ENCODE measurements at places on chromosomes 13 and 19. TPM values are rescaled to one million over a fixed set of nuclear protein-coding genes. Genes with fewer than 3 reads are reported as not detected.

GRCh38 chr19:2039959-2040646 is 10.9 kb downstream of the MKNK2 start:
- H3K27ac ChIP-seq: no peak overlapping the region
- no peak for DNase-seq
- H3K4me3 ChIP-seq: no peak overlapping the region

DNA sequence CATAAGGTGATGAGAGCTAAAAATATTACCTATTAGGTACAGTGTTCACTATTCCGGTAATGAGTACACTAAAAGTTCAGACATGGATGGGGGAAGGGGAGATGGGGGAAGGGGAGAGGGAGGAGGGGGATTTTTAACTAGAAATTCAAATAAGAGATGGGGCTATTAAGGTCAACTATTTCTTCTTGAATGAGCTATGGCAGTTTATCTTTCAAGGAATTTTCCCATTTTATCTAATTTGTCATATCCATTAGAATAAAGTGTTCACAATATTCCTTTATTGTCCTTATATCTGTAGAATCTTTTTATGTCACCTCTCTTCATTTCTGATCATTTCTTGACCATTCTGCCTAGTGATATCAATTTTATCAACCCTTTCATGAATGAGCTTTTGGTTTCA is 362.4 kb downstream of the SUCLA2 start:
- no peaks in the 10 kb centered on the region for H3K36me3 ChIP-seq
- H3K27me3 ChIP-seq: no peaks in the 10 kb centered on the region
- no peak overlapping the region for H3K27ac ChIP-seq
- H3K4me3 ChIP-seq: no peak overlapping the region
- no peaks in the 10 kb centered on the region for H3K4me1 ChIP-seq

DNA sequence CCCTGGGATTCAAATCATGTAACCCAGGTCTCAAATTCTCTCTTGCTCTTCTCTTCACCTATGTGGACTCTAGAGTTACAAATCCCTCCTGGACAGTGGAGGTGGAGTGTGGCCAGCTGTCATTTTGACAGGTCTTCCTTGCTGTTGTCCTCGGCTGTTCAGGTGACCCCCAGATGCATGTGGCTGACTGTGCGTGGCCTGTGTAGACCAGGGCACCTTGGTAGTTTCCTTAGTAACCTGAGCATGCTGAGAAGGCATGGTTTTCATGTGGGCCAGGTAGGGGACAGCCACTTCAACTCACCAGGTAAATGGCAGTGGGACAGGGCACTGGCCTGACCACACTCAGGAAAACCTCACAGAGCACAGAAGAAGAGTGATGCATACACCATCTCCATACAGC is 155.0 kb upstream of the TSHZ3 start:
- H3K27ac ChIP-seq: no peak overlapping the region
- H3K36me3 ChIP-seq: no peaks in the 10 kb centered on the region
- no peaks in the 10 kb centered on the region for H3K4me1 ChIP-seq
- H3K27me3 ChIP-seq: no peaks in the 10 kb centered on the region

Gene UPK1A
- not detected for total RNA-seq

Gene CGB1
- not detected for total RNA-seq

All from PC-3 (cell line).